ENCODE measurements at places on chromosomes 16 and 17. TPM values are rescaled to one million over a fixed set of nuclear protein-coding genes. Genes with fewer than 3 reads are reported as not detected.

The C16orf89 gene
- 0.26 TPM for polyA plus RNA-seq

The FSCN2 gene
- 2.0 TPM for polyA plus RNA-seq

The TBC1D3I gene
- 0.38 TPM for polyA plus RNA-seq

The HLF gene
- 12.7 TPM for polyA plus RNA-seq

The EVPLL gene
- polyA plus RNA-seq, result 14.4 TPM

The SLFN14 gene
- polyA plus RNA-seq, result not detected

The KCNG4 gene
- polyA plus RNA-seq, result not detected

The CSH2 gene
- not detected for polyA plus RNA-seq

The CD79B gene
- polyA plus RNA-seq, result 1.2 TPM

The MLKL gene
- polyA plus RNA-seq, result 18.7 TPM

The SEC14L5 gene
- 0.49 TPM for polyA plus RNA-seq

The HSDL1 gene
- polyA plus RNA-seq, result 6.3 TPM

The NUDT7 gene
- 6.5 TPM for polyA plus RNA-seq

The KRT40 gene
- polyA plus RNA-seq, result 0.20 TPM

The GFER gene
- polyA plus RNA-seq, result 13.1 TPM

The SLC52A1 gene
- 0.92 TPM for polyA plus RNA-seq

The CDH11 gene
- 0.91 TPM for polyA plus RNA-seq

The YBX2 gene
- 2.8 TPM for polyA plus RNA-seq

The CDH1 gene
- 92.0 TPM for polyA plus RNA-seq

The MYO1C gene
- 45.0 TPM for polyA plus RNA-seq

The CACNG3 gene
- polyA plus RNA-seq, result not detected

The SLC13A2 gene
- not detected for polyA plus RNA-seq

The SSTR5 gene
- polyA plus RNA-seq, result not detected

The CES1 gene
- polyA plus RNA-seq, result 11.7 TPM

The CD300A gene
- polyA plus RNA-seq, result 1.6 TPM

The MRPL10 gene
- polyA plus RNA-seq, result 30.4 TPM

The ZNF747 gene
- 4.5 TPM for polyA plus RNA-seq

The MBTPS1 gene
- polyA plus RNA-seq, result 23.1 TPM

The EFNB3 gene
- 0.67 TPM for polyA plus RNA-seq

The KRTAP4-2 gene
- polyA plus RNA-seq, result not detected

The TLCD1 gene
- polyA plus RNA-seq, result 16.9 TPM

The MT1M gene
- polyA plus RNA-seq, result 9.1 TPM

The SNAI3 gene
- 0.28 TPM for polyA plus RNA-seq

The CD300E gene
- 0.12 TPM for polyA plus RNA-seq

The XYLT1 gene
- 3.0 TPM for polyA plus RNA-seq

The NUPR1 gene
- 161 TPM for polyA plus RNA-seq

The SCIMP gene
- 0.18 TPM for polyA plus RNA-seq

The KRT12 gene
- not detected for polyA plus RNA-seq

The KRTAP2-3 gene
- polyA plus RNA-seq, result not detected

The ENPP7 gene
- not detected for polyA plus RNA-seq

The NPLOC4 gene
- 38.8 TPM for polyA plus RNA-seq

The EFTUD2 gene
- 38.4 TPM for polyA plus RNA-seq

The OR4D2 gene
- polyA plus RNA-seq, result not detected

The SMYD4 gene
- 4.0 TPM for polyA plus RNA-seq

The HELZ gene
- polyA plus RNA-seq, result 3.9 TPM

All from esophagus (tissue), 2 donors.